ENCODE measurements at places on chromosomes 5 and 9.

DNA sequence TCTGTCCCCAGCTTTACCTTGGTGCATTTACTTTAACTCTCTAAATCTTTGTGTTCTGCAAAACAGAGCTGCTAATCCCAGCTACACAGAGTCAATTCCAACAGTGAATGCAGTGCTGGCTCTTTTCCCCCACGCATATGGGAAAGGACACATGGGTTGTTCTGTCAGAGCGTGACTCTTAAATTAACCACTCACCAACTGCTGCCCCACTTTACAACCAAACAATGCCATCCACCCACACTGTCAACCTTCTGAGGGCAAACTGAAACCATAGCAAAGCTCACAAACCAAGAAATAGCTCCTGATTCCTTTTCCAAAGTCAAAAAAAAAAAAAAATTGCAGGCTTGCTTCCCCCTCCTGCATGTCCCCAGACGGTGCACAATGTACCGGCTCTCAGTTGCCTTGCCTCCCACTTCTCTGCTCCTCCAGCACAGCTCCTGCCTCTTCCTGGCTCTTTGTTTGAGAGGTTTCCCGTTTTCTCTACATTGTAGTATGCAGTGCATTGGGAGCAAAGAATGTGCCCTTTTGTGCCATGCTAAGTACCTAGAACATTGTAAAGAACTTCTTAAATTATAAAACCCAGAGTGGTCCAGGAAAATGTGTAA lies 151.5 kb upstream of the DAPK1 start:
- no peak for DNase-seq

DNA sequence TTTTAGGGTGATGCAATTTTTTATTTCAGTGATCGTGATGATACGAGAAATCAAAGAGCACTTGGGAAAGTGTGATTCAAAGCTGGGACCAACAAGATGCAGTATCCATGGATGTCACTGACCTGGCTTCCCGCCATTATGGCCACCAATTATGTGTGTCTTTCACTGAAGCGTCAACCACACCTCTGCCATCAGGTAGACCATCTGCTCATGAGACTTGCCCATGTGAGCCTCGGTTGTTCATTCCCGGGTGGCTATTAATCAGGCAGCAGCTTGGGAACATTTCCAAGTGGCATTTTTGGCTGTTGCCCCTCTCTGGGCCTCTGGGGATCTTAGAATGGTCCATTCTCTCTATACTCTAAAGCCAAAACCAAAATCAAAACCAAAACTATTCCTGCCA lies 436.0 kb upstream of the ADAMTSL1 start:
- DNase-seq: no peak

DNA sequence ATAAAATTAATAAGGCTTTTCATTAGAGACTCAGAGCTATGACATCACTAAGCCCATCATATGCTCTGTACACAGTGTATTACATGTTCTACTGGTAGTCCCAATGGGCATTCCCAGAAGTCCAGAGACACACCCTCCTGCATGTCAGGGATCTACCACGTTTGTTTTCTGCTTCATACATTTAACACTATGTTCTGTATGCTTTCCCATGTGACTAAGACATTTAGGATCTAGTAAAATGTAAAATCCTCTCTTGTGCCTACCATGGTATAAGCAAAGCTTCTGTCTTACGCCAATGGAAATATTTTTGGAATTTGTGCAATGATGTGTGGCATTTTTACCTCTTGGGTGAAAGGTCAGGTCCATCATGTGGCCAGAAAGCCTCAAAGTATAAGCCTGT lies 192.4 kb downstream of the ADAMTSL1 start:
- DNase-seq: no peak

GRCh38 chr5:7902666-7903625 lies 34.0 kb downstream of the MTRR start:
- DNase-seq: no peak
